ENCODE measurements at places on chromosomes 4 and X.

GRCh38 chr4:115453416-115453815 lies 340.0 kb upstream of the NDST4 start:
- no peak for DNase-seq

DNA sequence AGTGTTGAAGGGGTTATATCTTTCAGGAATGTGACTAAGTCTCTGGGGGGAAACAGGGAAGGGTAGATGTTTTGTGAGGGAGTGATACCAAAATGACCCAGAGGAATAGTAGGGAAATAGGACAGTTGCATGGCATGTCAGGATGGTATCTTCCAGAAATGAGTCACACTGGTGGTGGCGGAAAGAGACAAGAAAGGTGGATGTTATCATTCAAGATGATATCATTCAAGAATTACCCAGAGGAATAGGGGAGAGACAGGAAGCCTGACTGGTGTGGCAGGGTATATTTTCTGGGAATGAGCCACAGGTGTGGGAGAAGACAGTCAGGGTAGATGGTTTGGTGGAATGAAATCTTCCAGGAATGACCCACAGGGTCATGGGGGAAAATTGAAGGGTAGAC lies 61.1 kb downstream of the MAOA start:
- DNase-seq, result no peak

- no peak for DNase-seq
Measured at GRCh38 chrX:68754406-68754805, 74.4 kb upstream of the EFNB1 start.

DNA sequence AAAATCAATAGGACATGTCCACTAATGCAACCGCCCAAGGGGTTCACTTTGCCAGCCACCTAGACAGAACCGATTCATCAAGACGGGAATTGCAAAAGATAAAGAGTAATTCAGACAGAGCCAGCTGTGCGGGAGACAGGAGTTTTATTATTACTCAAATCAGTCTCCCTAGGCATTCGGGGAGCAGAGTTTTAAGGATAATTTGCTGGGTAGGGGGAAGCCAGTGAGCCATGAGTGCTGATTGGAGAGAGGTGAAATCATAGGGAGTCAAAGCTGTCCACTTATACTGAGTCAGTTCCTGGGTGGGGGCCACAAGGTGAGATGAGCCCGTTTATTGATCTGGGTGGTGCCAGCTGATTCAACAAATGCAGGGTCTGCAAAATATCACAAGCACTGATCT lies 8.5 kb downstream of the TMEM184C start:
- DNase-seq, result no peak

GRCh38 chr4:8537041-8537461 lies 43.1 kb upstream of the GPR78 start:
- no peak for DNase-seq

GRCh38 chr4:81605271-81605670 lies 133.6 kb upstream of the RASGEF1B start:
- DNase-seq, result no peak

DNA sequence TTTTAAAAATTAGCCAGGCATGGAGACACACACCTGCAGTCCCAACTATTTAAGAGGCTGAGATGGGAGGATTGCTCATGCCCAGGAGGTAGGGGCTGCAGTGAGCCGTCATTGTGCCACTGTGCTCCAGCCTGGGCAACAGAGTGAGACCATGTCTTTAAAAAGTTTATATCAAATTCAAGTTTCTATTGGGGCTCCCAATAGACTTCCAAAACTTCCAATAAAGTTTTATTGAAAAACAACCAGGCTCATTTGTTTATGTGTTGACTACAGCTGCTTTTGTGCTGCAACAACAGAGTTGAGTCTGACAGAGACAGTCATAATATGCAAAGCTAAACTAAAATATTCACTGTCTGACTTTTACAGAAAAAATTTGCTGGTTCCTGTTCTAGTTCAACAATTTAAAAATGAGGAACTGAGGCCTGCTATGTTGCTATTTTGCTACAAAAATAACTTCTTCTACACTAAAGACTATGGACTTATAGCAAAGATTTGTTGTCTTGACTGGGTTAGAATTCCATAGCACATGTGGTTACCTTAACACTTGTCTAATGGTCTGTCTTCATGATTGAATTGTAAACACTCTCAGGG lies 63.3 kb upstream of the RELL1 start:
- DNase-seq, result no peak

Data from cerebellar nuclear complex (tissue), 1 donor.